Right hindlimb (tissue), 1 donor: ENCODE measurements at places on chromosomes 6 and 20.
A peak's percentile ranks its signal among the peaks of the same experiment; 100 is the strongest.

DNA sequence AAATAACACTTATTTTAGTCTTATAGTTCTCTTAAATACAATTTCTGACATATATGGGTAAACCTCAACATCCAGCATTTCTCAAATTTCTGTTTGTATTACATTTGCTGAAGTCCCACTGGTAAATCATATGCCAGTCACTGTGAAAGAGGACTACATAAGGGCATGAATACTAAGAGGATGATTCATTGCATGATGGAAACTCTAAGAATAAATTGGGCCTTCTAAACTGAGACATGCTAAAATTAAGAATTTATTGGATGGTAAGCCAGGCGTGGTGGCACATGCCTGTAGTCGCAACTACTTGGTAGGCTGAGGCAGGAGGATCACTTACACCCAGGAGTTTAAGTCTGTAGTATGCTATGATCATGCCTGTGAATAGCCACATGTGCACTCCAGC is 12.1 kb downstream of the DEFB123 start:
- no peak for DNase-seq

DNA sequence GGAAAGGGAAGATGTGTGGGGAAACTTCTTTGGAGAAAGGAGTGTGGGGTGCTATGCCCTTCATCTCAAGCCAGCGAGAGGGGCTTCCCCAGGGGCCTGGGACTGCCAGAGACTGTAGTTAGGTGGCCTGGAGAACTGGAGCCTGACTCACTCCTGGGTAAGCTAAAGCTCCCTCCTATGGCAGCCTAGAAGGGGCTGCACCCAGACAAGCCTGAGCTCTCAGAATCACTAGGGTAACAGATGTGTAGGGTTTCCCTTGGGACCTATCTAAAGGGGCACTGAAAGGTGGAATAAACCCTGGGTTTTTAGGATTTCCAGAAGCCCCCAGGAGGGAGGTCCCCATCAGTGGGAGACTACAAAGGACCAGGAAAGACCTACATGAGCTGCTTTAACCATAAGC is 1.6 kb upstream of the ARMC2 start:
- no peak for DNase-seq

DNA sequence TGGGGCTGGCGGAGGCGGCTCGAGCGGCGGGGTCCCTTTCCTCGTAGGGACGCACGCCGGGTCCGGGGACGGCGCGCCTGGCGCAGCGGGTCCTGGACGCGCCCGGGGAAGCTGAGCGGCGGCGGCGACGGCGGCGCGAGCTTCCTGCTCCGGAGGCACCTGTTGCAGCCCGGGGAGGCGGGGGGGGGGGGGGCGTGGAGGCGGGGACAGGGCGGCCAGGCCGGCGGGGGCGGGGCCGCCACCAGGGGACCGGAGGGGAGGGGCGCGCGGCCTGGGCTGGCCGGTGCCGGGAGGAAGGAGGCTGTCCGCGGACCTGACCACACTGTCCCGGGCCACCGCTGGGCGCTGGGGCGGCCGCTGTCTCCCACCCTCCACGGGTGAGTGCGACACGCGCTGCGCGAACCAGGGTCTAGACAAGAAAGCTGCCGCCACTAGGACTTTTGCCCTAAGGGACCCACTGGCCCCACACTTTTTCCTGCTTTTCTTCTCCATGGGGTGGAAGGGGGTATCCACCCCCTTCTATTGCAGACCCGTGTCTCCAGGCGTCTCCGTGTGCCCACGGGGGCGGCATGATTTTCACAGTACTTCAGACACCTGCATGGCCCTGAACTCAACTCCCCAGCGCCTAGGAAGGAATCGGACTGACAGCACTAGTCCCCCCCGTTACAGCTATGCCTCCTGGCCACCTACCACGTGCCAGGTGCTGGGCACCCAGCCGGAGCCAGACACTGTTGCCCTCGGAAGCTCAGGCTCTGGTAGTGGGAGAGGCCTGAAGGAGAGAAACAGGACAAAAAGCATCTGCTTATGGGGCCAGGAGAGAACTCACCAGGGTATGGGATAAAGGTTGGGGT is at the start of gene NFATC2:
Gene NFATC2 (minus strand): TSS at position 149 of the 851 bp plus-strand sequence. CDS start 220 bp downstream, outside the sequence.
- peak; percentile 63 for DNase-seq

GRCh38 chr6:111603040-111603439 is 2.6 kb downstream of the TRAF3IP2 start:
- DNase-seq = peak; percentile 77

GRCh38 chr20:15922556-15922955 is 650.7 kb downstream of the KIF16B start:
- no peak for DNase-seq

DNA sequence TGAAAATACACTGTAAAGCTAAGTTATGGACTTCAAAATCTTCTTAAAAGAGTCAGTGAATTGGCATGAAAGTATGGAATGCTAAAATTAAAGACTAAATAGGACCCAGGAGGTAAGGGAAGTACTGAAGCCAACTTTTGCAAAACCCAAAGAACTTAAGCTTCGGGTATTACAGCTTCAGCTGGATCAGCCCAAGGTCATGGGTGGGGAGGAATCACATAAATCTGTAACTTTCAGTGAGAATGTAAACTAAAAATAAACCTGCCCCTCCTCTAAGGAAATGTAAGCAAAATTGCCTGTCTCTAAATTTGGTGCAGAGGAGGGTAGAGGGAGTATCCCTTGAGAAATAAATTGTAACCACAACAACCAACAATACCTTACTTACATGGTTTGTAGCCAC is 4.4 kb upstream of the MUC21 start:
- no peak for DNase-seq

GRCh38 chr6:129908858-129909257 is 47.7 kb upstream of the TMEM244 start:
- DNase-seq = no peak
